ENCODE measurements at places on chromosomes 7 and 10. TPM values are rescaled to one million over a fixed set of nuclear protein-coding genes. Genes with fewer than 3 reads are reported as not detected.

DNA sequence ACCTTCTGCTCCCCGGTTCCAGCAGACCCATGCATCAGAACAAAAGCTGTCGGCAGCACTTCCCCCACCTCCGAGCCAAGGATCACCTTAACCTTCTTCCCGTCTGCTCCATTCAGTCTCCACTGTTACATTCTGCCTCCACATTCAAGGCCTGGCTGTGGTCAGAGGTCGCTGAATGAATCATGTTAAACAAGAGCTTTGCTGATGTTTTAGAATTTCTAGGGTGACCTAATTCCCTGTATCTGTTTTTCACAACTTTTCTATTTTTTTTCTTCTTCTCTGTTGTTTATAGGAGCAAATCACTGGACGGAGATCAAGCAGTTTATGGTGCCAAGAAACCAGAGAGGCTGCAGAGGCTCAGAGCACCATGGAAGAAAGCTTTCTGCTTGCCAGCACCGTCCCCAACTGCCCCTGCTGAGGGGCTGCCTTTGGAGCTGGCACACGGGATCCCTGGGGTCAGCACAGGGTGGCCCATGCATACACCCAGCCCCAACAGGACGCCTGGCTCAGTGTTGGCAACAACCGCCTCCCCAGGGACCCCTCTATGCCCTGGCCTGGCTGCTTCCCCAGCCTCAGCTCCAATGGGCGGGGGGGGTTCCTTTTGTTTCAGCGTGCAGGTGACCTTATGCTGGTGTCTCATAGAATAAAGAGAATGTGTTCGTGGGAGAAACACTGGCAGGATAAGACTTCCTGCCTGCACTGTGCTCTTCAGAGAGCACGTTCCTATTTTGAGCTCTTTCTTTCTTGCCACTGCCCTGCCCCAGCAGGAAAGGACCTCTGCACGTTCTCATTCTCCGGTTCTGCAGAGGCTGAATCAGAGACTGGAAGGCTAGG, 182.7 kb upstream of the LYZL2 start:
- peak; percentile 82 for DNase-seq

DNA sequence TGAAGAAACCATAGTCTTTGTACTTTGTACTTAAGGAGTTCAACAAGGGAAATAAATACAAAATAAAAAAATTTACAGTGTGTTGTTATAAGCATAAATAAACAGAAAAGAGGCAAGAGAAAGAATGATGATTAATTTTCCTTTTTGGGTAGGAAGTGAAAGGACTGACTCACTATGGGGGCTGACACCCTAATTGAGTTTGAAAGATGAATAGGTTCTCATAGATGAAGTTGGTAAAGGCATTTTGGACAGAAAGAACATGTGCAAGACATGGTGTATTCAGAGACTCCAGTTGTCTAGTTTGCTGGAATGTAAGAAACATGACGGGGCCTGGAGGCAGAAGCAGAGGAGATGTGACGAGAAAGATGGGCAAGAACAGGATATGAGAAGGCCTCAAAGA, 83.7 kb downstream of the VPS50 start:
- DNase-seq: peak; percentile 19

GRCh38 chr10:3238115-3238871, 65.7 kb upstream of the PITRM1 start:
- DNase-seq: no peak

DNA sequence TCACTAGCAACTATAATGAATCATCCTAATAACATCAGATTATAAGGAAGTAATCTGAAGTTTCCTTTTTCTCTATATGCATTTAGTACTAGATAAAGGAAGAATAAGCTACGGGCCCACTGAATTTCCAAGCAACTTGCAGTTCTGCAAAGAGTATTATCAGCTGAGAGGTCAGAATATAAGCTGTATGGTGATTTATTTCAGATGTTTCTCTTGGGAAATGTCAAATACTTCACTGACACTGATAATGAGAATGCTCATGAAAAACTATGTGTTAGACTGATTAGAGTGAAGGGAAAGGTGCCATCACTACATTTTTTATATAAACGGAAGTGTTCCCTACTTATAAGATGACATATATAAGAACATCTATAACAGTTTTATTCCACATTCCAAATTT, 251.2 kb upstream of the HGF start:
- DNase-seq: no peak

ANKRD7 gene
- total RNA-seq: 0.74 TPM

ITGA8 gene
- total RNA-seq: not detected

DNA sequence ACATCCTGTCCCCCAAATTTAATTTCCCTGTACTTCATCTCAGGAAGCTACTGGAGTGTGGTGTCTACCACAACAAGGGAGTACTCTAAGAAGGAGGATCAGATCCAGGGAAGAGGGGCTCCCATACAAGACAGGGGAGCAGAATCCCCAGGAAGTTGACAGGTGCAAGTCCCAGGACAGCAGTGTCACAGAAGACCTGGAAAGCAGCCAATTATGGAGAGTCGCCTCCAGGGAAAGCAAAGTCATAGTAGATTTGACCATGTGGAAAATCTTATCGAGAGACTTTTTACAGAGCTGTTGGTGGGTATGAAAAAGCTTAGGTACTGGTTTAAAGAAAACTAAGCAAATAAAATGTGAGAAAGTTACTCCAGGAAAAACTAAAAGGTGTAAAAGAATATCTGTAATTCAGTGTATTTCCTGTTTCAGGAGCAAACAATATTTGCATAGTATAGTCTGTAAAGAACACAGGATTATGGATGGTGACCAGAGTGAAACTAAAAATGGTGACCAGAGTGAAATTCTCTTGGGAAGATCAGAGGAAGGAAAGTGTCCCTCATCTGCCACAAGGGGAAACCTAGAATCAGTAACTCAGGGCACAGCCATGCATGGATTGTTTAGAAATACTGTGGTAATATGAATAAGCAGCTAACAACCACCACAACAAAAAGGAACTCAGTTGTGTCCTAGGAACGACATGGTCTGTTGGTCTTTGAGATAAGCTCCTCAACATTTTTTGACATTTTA, 44.5 kb downstream of the LANCL2 start:
- no peak for DNase-seq

- DNase-seq: no peak
Observed at GRCh38 chr7:53521638-53522184, 486.3 kb downstream of the POM121L12 start.

- peak; percentile 92 for DNase-seq
Observed at GRCh38 chr7:107564553-107565298, 955 bp downstream of the DUS4L start.

GRCh38 chr10:72264536-72264935, 9.2 kb upstream of the DDIT4 start:
- DNase-seq: no peak

Measured in HT1080 (cell line).